MCF 10A (cell line): ENCODE measurements at places on chromosomes 1 and 21. TPM values are rescaled to one million over a fixed set of nuclear protein-coding genes. Genes with fewer than 3 reads are reported as not detected.

DNA sequence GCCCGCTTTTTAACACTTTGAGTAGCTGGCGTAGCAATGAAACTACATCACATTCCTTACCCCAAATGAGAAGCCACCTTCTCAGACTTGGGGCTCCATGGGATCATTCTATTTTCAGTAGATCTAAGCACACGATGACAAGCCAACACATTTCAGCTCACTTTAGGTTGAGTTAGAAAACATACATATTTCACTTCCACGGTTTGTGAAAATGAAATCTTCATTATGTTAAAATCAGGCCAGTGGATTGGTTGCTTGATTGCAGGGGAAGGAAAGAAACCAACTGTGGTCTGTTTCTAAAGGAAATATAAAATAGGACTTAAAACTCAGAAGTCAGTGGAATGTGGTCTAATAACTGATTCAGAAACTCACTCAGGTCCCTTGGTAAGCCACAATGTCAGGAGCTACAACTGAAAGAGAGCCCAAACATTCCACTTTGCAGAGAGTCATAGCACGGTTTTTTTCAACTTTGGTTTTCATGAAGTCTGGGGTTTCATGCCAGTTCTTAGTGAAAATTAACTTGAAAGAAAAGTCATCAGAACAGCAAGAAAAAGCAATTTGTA, 82.3 kb upstream of the TIAM1 start:
- DNase-seq, result no peak

- DNase-seq, result peak; percentile 95
These were observed 433.3 kb downstream of the DISC1 start for GRCh38 chr1:232059726-232060374.

- DNase-seq, result no peak
These were observed 41.6 kb upstream of the VWA5B1 start for GRCh38 chr1:20248971-20249612.

DNA sequence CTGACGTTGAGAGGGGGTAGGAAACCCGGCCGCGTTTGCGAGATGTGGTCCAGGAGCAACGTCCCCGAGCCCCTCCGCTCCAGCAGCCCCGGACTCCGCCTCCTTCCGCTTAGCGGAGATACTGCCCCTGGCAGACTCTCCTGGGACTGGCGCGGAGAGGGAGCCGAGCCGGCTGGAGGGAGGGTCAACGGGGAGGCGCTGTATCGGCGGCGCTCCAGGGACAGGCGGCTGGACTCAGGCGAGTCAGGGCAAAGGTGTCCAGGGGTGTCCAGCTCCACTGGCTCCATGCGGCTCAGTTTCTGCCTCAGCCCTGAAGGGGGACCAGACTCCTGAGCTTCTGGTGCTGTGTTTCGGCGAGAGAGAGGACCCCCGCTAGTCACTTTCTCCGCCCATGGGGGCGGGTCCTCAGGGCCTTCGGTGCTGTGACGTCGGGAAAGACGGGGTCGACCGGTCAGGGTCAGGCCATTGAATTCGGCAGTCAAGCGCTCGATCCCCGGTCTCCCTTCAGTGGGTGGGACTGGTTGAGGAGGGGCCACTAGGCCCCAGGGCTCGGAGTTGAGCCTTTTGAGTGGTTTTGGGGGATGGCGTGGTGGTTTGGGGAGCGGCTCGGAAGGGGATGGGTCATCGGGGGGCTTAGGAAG, 2.8 kb upstream of the LIX1L start:
- DNase-seq, result no peak

DNA sequence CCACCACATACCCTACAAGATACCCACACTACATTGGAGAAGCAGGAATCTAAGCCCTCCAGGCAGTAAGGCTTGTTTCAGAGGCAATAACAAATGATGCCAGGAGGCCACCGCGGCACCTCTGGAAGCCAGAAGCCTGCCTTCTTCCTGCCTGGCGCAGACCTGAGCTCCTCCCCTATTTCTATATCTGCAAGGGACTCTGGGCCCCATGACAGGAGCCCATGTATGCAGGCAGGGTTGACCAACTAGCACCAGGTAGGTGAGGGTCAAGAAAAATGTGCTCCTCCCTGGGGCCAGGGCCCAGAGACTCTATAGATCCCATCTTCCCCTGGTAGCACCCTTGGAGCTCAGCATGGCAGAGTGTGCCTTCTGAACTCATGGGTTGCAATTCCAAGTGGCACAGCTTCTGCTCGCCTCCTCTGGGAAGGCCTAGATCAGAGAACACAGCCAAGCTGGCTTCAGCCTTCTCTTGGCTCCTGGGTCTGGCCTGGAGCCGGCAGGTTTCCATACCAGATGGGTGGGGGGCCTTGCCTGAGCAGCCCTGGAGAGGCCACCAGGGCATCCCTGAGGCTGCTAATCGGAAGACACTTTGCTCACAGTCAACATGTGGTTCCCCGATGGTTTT, 85.1 kb downstream of the STUM start:
- no peak for DNase-seq

DNA sequence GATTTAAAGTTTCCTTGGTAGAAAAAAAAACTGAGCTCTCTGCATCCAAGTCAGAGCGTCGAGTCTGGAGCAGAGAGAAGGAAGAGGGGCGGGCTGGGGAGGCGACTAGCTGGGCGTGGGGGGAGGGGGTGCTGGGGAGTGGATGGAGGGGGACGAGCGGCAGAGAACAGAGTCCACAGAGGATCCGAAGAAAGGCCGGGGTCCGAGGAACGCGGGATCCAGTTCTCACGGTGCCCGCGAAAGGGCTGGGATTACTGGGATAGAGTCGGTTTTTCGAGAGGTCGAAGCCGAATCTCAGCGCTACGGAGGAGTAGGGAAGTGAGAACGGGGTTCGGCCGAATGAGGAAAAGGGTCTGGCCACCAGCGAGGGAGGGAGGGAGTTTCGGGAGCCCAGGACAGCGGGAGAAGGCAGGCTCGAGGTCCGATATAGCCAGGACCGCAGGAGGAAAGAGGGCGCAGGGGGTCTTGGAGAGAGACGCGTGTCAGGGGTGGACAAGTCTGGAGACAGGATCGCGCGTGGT, 665 bp downstream of the DAB1 start:
- DNase-seq, result no peak

- no peak for DNase-seq
These were observed 52.8 kb upstream of the GNG12 start for GRCh38 chr1:67886076-67886475.

DNA sequence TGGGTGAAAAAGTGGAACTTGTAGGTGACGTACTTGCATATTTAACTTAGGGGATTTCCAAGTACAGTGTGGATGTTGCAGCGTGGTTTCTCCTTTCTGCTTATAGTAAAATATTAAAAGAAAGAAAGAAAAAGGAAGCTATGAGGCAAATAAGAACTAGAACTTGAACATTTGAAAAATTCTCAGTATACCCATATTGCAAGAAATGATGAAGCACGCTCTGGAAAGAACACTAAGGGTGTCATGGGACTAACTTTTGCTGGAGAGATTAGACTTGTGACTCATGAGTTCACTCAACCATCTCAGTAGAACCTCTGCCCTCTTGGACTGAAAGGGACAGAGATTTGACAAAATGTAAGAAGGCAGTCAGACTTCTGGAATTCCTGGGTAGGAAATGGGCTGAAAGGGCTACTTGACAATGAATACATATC, 704.5 kb upstream of the ADGRL4 start:
- no peak for DNase-seq

- peak; percentile 44 for DNase-seq
These were observed 27.3 kb upstream of the MED18 start for GRCh38 chr1:28301368-28302174.

- no peak for DNase-seq
These were observed 38.4 kb downstream of the PEX14 start for GRCh38 chr1:10513199-10513598.

GRCh38 chr1:28417441-28417922, 47.9 kb downstream of the PHACTR4 start:
- peak; percentile 94 for DNase-seq

The ESRRG gene
- total RNA-seq, result 0.44 TPM in 1 of 2 replicates, not detected in the other

The LRRC38 gene
- not detected in 2 replicates for total RNA-seq

The OLIG2 gene
- not detected in 2 replicates for total RNA-seq

The TMEM82 gene
- total RNA-seq, result not detected in 2 replicates

The NTNG1 gene
- total RNA-seq, result 0.44 TPM in 1 of 2 replicates, not detected in the other

The KCNJ15 gene
- 2.2 and 2.4 TPM in 2 replicates for total RNA-seq
